ENCODE measurements at places on chromosomes 1 and 21.

- DNase-seq, result no peak
These were observed 556.8 kb downstream of the NPHP4 start for GRCh38 chr1:5435414-5435813.

- no peak for DNase-seq
These were observed 70.4 kb upstream of the ANGPTL1 start for GRCh38 chr1:178941261-178941689.

- no peak for DNase-seq
These were observed 30.0 kb downstream of the ZNF697 start for GRCh38 chr1:119617751-119618691.

DNA sequence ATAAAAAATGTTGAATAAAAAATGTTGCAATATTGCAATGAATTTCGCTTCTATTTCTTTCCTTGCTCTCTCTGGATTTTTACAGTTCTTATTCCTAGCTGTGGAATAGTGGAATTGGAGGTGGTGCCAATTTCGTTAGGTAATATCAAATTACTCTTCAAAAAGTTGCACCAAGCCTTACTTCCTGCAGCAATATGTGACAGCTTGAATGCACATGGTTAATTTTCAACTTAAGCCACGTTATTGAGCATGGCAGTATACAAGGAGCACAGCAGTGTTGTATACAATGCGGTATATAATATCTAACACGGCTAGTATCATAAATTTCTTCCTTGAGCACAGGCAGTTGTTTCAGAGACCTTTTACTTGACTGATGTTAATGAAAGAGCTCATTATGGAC is 152.5 kb downstream of the NOS1AP start:
- no peak for DNase-seq

DNA sequence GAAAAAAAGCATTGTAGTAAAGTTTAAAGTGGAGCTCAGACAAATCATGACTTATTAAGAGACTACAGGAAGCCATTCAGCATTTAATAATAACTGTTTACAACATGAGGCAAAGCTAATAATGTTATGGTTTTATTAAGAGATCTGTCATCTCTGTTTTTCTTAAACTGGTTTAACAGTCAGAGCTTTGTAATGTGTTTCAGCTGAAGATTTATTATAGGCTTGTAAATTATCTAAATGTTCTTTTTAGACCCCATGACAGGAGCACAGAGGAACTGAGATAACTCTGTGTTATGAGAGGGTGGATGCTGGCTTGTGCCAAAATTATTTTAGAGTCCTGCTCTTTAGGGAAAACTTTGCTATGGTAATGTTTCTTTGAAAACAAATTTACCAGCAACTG is 38.0 kb upstream of the RWDD3 start:
- DNase-seq, result no peak

- DNase-seq, result no peak
These were observed 590.6 kb downstream of the MATN1 start for GRCh38 chr1:30132602-30133286.

GRCh38 chr1:44545961-44546360 is 128.3 kb downstream of the TMEM53 start:
- DNase-seq, result no peak

DNA sequence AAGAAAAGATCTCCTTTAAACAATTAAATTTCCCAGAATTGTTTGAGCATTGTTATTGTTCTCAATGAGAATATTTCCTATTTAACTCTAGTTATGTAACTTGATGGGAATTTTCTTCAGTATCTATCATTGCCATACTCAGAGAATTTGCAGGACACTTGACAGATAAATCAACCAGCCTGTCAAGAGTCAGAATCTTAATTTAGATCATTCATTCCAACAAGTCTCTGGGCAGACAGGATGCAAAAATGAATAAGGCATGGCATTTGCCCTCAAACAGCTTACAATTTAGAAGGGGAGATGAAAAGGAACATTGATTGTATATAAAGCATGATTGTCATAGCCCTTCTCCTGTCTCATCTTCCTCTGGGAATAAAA is 7.3 kb upstream of the DISC1 start:
- DNase-seq, result no peak
